Right lung (tissue), 10 donors: ENCODE measurements at places on chromosomes 6 and 20.

- no peak for DNase-seq
Measured at GRCh38 chr20:56760610-56761009, 131.5 kb downstream of the TFAP2C start.

- peak; percentile 23 for DNase-seq
Measured at GRCh38 chr6:3913077-3913957, 64.1 kb downstream of the FAM50B start.

- DNase-seq, result no peak
Measured at GRCh38 chr6:81977486-81977885, 225.0 kb upstream of the TENT5A start.

DNA sequence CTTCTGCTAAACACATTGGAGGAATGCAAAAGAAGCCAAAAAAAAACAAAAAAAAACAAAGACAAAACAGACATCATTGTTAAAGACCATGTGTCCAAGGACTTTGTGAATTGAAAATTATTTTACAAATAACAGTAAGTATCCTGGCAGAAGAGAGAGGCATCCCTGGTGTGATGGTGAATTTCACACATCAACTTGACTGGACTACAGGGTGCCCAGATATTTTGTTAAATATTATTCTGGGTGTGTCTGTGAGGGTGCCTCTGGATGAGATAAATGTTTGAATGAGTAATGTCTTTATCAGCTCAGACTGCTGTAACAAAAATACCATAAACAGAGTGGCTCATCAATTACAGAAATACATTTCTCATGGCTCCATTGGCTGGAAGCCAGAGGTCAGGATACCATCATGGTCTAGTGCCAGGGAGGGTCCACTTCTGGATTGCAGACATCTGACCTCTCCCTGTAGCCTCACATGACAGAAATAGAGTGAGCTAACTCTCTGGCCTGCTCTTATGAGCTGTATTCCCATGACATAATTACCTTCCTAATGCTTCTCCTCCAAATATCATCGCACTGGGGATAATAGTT is 12.2 kb upstream of the C6orf118 start:
- no peak for DNase-seq

DNA sequence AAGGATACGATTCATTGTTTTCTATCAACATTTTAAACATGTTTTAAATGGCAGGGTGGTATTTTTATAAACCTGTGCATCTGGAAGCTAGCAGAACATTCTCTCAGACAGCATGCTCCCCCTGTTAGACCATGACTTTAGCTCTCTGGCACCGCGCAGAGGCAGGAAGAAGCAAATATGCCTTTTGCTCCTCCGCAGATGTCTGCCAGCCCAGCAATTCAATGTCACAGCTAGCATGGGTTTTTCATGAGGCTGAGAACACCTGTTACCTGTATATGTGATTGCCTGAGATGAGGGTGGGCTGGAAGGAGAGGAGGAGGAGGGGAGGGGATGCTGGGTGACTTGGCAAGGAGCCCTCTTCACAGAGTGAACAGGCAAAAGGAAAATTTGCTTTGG is 6.7 kb downstream of the MTCH1 start:
- no peak for DNase-seq

DNA sequence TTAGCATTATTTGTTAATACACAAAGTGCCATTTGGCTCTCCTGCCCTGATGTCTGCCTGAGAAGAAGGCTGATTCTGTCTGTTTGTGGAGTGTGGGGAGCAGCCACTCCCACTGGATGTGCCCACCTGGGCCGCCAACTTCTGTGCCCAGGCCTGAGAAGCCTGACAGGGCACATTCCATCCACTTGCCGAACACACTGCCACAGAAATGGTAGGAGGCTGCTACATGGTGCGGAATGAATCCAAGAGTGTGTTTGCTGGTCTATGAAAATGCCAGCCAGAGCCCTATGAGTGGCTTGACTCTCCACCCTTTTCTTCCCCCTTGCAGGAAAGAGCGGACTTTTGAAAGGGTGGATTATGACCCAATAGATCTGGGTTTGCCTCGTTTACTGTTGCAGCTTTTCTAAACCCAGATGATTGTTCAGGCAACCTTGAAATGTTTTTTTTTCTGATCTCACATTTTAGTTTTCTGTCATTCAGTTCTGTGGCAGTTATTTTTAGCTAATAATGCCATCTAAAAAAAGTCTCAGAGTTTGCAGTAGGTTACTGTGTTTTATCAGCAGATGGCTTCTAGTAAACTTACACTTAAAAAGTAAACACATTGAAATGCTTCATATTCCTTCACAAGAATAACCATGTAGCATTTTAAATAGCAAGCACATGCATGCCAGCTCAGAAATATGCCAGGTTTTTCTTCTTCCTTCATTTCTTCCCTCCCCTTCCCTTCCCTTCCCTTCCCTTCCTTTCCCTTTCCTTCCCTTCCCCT is 196.5 kb downstream of the SLC35F1 start:
- DNase-seq, result no peak

DNA sequence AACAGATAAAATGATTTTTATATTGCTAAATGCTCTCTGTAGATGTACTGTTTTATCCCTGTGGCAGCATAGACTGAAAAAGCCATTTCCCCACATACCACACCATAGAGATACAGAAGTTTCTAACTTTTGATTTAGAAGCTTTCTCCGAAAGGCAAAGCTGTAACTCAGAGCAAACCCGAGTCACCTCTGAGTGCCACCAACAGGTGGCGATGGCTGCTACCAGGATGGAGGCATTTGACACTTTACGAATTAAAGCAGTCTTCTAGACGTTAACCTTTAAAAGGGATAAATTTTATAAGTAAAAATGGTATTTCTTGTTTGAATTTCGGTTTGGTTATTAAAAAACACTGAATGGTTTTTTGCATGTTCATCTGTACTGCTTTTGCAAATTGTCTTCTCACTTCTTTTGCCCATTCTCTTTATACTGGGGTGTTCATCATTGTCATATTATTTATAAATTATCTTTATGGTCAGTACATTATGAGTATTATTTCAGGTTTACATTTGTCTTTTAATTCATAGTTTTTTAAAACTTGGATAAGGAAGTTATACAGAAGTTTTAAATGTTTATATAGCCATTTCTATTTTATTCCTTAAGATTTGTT is 201.0 kb upstream of the CEP162 start:
- peak; percentile 15 for DNase-seq

GRCh38 chr20:5195655-5196054 is 68.8 kb downstream of the CDS2 start:
- DNase-seq, result no peak

GRCh38 chr6:64926051-64926450 is 781.0 kb downstream of the EYS start:
- no peak for DNase-seq

- DNase-seq, result no peak
Measured at GRCh38 chr6:49743429-49743828, 759 bp downstream of the CRISP3 start.

DNA sequence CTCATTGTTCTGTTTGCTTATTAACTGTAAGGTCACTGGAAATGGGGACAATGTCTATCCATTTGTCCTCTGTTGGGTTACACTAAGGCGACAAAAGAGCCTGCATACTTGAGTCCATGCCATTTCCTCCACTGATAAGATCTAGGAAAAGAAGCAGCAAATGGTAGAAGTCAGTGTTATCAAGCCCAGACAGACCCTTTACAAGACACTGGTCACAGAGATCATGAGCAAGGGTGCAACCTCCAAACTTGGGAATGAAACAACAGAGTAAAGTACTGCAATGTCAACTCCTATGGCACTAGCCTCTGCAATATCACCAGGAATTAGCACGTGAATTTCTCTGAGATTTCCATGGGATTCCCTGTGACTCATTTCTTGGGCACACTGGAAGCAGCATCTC is 126.9 kb downstream of the ID4 start:
- no peak for DNase-seq
